ENCODE measurements at places on chromosomes 2 and 18. TPM values are rescaled to one million over a fixed set of nuclear protein-coding genes. Genes with fewer than 3 reads are reported as not detected.

GRCh38 chr2:31236433-31237205 is 2.7 kb downstream of the EHD3 start:
- H3K4me3 ChIP-seq: peak overlapping the region; percentile 87
- no peak for DNase-seq
- peaks cover 9% of the 10 kb centered on the region for H3K4me1 ChIP-seq
- H3K36me3 ChIP-seq: no peaks in the 10 kb centered on the region
- H3K27me3 ChIP-seq: no peaks in the 10 kb centered on the region

- DNase-seq: no peak
- H3K27me3 ChIP-seq: no peaks in the 10 kb centered on the region
- no peak overlapping the region for H3K27ac ChIP-seq
- H3K4me1 ChIP-seq: no peaks in the 10 kb centered on the region
- H3K36me3 ChIP-seq: no peaks in the 10 kb centered on the region
Observed at GRCh38 chr2:16584824-16585540, 80.7 kb downstream of the CYRIA start.

The MC2R gene
- not detected for total RNA-seq

The ACTR1B gene
- 76.6 TPM for total RNA-seq

The NEU2 gene
- not detected for total RNA-seq

The PTPN4 gene
- 52.6 TPM for total RNA-seq
